ENCODE measurements at places on chromosomes 16 and 17.

- DNase-seq, result peak; percentile 69
These were observed 5.6 kb downstream of the CRYBA1 start for GRCh38 chr17:29252101-29252791.

DNA sequence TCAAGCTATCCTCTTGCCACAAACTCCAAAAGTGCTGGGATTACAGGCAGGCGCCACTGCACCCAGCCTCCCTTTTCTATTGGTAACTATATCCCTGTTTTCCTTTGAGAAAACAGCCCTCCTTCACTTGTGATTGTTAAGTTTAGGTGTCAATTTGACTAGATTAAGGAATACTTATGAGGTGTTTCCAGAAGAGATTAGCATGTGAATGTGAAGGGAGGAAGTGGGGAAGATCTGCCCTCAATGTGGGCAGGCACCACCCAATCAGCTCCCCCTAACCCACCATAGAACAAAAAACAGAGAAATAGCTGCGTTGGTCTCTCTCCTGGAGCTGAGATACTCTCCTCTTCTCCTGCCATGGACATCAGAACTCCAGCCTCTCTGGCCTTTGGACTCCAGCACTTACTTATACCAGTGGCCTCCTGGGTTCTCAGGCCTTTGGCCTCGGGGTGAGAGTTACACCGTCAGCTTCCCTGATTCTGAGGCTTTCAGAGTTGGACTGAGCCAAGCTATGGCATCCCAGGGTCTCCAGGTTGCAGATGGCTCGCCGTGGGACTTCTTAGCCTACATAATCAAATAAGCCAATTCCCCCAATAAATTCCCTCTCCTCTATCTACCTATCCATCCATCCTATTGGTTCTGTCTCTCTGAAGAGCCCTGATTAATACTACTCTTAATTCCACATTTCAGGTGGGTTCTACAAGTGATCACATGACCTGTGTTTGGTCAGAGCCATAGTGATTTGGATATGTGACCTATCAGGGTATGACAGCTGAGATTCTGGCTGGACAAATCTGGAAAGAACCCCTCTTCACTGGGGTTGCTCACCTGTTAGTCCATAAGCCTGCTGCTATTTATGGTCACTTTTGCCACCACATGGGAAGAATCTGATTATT, 12.0 kb upstream of the STAT3 start:
- peak; percentile 39 for DNase-seq

DNA sequence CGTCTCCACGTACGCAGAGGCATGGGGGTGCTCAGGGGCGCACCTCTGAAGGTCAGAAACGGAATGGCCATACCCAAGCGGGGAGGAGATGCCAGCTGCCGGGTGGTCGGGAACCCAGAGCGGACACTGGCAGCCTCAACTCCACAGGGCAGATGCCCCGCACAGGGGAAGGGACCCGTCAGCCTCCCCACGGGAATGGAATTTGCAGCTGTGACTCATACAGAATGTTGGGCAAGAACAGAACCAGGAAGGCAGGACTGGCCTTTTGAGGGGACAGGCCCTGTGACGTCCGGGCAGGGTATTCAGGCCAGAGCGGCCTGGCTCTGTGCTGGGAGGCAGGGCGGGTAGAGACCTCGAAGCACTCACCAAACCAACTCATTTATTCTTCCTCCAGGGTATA, 7.5 kb downstream of the TK1 start:
- no peak for DNase-seq

DNA sequence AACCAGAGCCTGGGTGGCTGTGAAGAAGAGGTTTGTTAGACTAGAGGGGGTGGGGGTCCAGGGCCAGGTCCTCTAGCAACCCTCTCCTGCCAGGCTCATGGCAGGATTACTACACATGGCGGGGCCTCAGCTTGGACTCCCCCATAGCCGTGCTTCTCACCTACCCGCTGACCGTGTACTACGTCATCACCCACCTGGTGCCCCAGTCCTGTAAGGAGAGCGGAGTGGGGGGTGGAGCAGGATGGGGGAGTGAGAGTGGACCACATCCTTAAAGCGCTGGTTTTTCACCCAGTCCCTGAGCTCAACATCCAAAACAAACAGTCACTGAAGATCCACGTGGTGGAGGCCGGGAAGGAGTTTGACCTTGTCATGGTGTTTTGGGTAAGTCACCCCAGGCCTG, 4.2 kb upstream of the CXCL16 start:
- no peak for DNase-seq

DNA sequence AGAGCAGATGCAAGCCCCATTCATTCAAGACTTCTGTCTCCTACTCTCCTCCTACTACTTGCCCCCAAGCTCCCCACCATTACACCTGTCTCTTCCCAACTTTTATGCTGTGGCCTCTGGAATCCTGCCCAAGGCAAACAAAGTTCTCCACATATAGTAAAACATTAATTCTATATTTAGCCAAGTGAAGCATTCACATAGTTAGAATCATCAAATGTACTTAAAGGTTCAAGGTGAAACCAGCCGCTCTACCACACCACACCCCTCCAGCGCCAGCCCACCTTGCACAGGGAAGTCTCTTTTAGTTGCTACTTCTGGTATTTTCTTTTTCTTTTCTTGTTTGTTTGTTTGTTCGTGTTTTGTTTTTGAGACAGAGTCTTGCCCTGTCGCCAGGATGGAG, 25.4 kb upstream of the GUCY2D start:
- no peak for DNase-seq

DNA sequence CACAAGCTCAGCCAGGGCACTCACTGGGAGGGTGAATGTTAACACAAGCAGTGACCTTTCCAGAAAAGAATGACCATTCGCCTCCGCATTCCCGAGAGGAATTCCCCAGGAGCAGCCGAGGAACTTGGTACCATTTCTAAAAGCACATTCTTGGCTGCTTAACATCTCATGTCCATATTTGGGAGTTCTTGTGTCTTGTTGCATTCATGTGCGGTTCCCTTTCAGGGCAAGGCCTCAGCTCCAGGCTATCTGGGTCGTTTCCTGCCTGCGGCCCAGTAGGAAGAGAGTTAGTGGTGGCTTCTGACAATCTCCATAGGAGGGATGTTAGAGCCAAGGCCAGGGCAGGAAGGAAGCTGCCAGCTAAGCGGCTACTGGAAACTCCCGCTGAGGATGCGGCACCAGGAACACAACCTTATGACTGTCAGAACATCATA, 27.8 kb upstream of the MEAK7 start:
- DNase-seq, result peak; percentile 16

DNA sequence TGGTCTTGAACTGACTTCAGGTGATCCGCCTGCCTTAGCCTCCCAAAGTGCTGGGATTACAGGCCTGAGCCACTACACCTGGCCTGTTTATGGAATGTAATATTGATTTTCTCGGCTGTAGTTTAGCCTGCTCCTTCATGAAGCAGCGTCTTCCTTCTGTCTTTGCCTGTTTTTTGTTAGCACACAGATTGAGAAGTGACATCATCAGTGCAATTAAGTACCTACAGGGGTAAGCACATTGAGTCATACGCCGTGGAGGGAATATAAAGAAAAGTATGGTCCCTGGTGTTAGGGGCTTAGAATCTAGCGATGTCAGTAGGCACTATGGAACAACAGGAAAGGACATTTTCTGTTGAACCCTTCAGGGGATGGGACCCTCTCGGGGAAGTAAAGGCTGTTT, 48.7 kb upstream of the SEC14L1 start:
- DNase-seq, result no peak

DNA sequence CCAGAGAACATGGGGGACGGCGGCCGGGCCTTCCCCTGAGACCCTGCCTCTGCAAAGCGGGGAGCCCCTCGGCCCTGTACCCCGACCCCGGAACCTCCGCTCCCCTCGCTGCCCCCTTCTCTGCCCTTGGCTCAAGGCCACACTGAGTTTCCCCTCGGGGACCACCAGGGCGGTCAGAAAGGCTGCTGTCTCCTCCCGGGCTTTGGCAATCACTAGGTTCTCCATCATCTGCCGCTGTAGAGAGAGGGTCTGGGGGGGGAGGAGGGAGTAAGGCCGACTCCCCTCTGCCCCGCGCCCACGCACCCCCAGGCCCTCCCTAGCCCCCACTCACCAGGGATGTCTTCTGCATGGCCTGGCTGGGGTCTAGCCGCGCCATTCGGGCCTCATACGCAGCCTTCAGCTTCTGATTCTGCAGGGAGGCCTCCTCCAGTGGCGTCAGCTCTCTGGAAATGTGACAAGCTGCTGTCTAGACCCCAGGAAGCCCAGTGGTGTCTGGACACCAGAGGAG, 8.4 kb downstream of the VPS9D1 start:
- peak; percentile 38 for DNase-seq

- DNase-seq, result no peak
These were observed 14.8 kb downstream of the HDAC5 start for GRCh38 chr17:44108440-44109311.

DNA sequence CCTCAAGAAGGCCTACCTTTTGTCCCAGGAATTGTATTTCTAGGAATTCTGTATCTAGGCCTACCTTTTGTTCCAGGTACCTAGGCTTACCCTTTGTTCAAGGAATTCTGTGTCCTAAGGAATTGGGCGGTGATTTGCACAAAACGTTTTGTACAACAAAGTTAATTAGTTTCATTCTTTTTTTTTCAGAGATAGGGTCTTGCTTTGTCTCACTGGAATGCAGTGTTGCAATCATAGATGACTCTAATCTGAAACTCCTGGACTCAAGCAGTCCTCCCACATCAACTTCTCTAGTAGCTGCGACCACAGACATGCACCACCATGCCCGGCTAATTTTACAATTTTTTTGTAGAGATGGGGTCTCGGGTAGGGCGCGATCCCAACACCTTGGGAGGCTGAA, 7.0 kb downstream of the CDR2L start:
- DNase-seq, result no peak

DNA sequence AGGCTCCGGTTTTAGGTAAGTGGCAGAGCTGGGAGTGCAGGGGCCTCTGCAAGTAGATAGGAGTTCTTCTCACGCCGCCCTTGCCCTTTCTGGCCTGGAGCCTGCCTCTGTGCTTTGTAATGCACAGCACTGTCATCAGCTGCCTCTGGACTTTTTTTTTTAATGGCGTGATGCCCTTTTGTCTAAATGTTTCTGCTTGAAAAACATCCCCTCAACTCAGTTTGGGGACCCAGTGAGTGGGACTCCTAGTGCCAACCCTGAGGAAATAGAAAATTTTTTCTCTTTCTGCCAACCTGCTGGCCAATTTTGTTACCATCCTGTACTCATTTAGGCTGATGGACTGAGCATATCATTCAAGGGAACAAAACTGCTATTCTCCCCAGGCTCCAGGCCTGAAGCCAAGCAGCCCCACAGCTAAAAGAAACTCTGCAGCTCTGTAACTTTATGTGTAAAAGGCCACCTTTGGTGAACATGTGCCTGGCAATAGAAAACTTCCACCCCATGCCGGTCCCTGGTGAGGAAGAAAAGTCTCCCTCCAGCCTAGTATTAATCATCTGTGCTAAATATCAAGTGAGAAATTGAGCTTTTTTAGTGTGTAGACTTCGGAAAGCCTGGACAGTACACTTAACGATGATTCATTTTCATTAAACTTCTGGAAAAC, 22.5 kb downstream of the SLC6A2 start:
- no peak for DNase-seq

DNA sequence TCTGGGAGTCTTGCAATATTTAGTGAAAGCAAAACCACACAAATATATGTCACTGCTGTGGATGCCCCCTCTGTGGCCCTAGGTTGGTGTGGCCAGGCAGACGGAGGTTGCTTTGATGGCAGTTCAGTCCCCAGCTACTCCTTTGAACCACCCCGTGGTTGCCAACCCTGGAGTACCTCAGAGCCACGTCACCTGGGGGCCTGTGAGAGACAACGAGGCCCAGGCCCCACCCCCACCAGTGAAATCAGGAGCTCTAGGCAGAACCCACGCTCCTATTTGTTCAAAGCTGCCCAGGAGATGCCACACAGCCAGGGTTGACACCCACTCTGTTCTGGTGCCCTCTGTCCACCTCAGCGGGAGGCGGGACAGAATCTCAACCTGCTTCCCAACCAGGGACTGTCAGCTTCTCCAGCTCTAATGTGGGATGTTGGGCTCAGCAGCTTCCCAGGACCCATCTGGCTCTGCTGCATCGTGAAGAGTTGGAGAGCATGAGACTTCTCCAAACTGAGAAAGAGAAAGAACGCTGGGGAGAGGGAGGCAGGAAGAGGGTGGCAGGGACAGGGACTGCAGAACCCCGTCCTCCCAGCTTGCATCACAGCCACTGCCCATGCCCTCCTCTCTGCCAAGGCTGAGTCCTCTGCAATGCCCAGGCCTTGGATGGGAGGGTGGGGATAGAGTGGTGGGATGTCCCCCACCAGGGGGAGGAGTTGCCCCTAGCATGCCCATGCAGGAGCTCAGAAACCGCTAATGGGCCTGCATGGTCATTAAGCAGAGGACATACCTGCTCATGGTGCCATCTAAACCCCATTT, 81.8 kb downstream of the C16orf78 start:
- DNase-seq, result no peak

DNA sequence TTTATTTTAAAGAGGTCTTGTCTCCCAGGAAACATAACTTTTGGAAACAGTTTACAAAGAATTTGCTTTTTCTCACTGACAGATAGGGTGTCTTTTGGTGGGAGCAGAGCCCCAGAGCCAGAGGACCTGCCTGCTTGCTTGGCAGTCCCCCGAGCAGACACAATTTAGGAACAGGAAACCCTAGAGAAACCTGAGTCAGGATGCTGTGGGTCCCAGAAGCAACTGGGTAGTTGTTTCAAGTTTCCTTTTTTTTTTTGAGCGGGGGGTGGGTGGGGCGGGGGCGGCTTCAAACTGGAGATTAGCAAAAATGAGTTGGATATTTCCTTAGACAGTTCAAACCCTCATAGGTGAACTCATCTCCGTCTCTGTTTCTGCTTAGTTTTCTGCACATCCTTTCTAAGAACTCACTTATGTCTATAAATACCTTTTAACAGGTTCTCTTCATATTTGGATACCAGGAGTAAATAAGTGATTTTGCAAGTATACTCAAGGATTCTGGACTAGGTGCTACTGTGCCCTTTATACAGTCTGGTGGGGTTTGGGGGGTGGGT, 135.1 kb downstream of the PRKCA start:
- DNase-seq, result no peak

DNA sequence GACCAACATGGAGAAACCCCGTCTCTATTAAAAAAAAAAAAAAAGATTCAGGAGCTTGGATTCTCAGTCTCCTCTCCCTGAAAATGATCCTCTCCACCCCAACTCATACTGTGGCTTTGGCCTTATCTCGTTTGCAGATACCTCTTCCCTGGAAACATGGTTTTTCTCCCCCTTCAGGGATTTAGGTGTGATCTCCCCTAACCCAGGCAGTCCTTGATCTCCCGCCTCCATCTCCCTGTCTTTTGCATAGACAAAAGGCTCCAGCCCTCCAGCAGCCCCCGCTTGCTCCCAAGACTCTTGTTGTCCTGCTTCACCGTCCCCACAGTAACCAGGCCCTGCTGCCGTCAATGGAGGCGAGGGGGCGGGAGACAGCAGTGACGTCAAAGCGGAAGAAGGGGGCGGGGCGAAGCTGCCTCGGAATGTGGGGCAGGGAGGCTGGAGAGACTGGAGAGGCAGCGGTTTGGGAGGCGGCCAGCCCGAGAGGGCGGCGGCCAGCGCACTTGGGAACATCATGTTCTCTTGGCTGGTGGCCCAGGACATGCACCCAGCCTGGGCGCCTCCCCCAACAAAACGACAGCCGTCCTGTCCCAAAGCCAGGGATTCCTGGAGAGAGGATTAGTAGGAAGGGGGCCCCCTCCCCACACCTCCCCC, 1.9 kb upstream of the PER1 start:
- peak; percentile 99 for DNase-seq
